Stimulated activated CD8-positive, alpha-beta memory T cell treated with anti-CD3 and anti-CD28 coated beads, Interleukin-2, amount 100 ng/mL, for 48 hours (primary cell): ENCODE measurements at places on chromosomes 2 and 18.
A peak's percentile ranks its signal among the peaks of the same experiment; 100 is the strongest.

DNA sequence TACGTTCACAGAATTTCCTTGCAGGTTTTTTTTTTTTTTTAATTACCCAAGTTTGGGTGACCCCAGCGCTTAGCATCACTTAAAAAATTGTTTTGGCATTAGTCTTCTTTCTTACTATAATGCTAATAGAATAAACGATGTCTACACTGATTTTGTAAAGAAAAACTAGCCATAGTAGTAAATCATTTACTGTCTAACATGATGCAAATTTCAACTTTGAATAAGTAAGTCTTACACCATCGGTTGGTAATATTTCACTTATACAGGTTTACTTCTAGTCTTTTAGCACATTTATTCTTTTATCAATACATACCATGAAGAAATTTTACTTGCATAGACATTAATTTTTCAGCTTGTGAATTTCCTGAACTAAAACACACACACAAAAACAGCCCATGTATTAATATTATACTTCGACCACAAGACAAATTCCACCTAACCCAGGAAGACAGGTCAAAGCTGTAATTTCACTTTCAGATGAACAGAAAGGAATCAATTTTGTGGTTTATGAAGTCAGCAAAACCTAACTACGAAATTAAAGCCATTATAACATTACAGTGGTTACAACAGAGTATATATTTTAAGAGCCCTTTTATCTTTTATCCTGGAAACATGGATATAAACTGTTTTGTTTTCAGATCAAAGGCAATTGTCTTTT is 1.9 kb downstream of the YES1 start:
- DNase-seq, result no peak

DNA sequence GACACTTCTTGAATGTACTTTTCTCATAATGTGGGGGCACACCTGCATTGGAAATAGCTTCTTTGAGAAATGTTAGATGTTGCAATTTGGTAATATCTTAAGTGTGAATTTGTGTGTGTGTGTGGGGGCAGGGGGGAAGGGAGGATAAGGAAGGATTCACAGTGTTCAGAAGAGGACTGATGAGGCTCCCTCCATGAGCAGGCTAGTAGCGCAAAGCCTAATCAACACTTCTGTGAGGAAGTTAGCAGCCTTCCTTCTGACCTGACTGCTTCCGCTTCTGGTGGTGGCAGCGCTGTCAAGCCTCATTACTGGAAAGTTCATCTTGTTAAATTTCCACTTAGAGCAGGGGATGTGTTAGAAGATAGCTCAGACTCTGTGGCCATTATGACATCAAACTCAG is 295.4 kb upstream of the SPRED2 start:
- DNase-seq, result no peak

DNA sequence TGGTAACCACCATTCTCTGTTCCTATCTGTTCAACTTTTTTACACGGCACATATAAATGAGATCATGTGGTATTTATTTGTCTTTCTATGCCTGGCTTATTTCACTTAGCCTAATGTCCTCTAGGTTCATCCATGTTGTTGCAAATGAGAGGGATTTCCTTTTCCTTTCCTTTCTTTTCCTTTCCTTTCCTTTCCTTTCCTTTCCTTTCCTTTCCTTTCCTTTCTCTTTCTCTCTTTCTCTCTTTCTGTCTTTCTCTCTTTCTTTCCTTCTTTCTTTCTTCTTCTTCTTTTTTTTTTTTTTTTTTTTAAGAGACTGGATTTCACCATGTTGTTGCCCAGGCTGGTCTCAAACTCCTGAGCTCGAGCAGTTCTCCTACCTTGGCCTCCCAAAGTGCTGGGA is 38.9 kb downstream of the DIS3L2 start:
- DNase-seq, result no peak

DNA sequence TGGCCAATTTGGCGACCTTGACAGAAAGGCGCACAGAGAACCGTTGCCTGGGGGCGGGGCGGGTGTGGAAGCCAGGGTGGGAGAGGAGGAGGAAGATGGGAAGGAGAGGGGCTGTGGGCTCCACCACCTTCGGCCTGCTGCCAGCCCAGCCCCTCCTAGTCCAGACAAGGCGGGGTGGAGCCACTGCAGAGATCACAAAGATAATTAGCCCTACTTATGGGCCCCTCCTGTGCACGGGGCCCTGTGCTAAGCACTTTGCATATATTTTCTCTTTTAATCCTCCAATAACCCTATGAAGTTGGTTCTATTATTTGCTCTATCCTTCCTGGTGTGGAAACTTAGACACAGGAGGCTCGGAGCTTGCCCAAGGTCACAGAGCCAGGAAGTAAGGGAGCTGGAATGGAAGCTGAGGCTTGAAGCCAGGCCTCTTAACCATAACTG is 13.7 kb upstream of the ECEL1 start:
- no peak for DNase-seq

GRCh38 chr2:26670171-26670570 is 22.4 kb upstream of the KCNK3 start:
- DNase-seq, result no peak

GRCh38 chr2:68936427-68936826 is 16.3 kb downstream of the GKN2 start:
- no peak for DNase-seq

DNA sequence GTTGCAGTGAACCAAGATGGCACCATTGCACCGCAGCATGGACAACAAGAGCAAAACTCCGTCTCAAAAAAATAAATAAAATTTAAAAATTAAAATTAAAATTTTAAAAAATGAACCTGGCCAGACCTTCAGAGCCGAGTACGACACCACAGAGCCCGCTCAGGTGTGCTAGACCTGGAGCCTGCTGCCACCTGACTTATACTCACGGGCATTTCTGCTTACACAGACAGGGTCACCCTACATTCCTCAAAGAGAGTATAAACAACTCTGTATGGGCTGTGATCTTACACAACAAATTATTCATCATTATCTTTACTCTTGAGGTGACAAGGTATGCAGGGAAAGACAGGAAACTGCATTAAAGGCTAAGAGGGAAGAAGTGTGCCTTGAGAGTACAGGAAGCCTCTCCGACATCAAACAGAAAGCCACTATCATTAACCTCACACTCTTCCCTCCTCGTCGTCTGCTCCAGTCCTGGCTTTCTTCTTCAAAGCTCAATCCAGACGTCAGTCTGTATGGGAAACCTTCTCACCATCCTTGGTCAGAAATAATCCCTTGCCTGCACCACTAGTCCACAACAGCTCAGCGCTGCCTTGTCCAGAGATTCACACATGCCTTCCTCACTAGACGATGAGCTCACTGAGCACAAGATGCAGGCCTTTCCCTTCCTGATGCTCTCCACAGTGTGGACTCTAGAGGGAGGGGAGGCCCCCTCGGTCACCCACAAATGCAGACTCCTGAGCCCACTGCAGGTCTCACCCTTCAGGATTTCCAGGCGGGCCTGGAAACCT is 56.2 kb downstream of the UXS1 start:
- no peak for DNase-seq

- no peak for DNase-seq
Measured at GRCh38 chr2:224869601-224870233, 153.6 kb upstream of the CCDC195 start.

GRCh38 chr2:84971510-84972206 is 697 bp downstream of the KCMF1 start:
- peak; percentile 37 for DNase-seq

DNA sequence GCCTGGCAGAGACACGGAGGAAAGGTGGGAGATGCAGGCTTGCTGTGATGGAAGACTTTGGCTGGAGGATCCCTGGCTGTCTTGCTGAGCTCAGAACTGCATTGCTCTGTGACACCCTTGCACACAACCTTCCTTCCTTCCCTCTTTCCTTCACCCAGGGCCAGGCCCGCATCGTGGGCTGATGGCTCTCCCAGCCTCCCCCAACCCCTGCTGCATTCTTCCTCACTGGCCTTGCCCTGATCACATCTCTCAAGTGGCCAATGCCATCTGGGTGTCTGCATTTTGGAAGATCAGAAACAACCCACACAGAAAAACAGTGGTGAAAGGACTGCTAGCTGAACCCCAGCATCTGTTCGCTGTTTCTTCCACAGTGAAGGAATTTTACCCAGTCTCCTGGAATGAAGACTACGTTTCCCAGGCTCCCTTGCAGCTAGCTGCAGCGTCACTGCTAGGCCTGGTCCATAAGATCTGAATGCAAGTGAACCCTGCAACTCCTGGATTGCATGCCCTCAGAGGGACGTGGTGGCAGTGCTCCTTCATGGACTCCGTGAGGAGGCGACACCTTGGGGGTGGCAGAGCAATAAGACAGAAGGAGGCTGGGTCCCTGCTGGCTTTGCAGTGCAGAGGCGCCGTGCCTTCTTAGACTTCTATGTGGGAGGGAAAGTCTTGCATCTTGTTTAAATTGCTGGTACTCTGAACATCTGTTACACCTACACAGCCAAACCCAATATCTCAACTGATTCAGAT is 78.9 kb upstream of the YWHAQ start:
- no peak for DNase-seq

- DNase-seq, result no peak
Measured at GRCh38 chr2:16584824-16585540, 80.7 kb downstream of the CYRIA start.

DNA sequence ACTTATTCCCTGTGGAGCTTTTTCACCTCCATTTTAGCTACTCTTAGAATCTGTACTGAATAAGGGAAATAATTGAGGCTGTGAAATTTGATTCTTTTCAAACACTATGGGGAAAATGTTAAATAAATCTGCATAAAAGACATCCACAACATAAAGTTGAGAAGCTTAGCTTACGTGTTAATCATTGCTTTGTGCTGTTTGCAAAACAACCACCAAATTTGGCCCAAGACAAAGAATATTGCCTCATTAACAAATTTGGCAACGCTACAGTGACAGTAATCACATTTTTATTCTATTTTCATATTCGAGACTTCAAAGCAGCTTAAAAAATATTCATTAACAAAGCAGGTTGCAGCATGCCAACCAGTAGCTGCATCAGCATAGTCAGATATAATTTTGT is 437.6 kb downstream of the DPP10 start:
- DNase-seq, result no peak

- DNase-seq, result no peak
Measured at GRCh38 chr2:62704654-62705006, 883 bp upstream of the EHBP1 start.

GRCh38 chr2:150327564-150328489 is 159.6 kb downstream of the RND3 start:
- DNase-seq, result no peak

- DNase-seq, result no peak
Measured at GRCh38 chr18:35227254-35227653, 13.6 kb upstream of the ZNF397 start.

DNA sequence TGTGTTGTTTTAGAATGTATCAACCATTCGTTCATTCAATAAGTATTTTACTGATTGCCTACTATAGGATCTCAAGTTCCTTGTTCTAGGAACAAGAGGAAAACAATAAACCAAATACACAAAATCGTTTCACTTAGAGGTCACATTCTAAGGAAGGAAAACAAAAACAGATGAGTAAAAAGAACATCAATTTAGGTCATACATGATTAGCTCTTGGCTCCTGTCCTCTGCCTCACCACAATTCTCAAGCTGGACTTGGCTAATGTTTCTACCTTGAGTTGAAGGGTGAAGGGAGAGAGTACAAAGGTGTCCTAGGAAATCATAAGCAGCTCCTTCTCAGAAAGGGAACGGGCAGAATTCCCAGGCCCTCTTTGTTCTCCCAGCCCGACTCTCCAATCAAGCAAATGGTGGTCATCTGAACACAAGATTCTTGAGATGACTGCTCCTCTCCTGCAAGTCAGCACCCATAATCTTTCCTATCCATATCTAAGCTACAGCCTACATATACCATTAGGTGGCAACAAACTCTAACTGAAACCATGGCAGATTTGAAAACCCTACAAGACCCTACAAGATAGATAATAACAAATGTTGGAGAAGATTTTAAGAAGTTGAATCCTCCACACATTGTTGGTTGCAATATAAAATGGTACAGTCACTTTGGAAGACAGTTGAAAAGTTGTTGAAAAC is 76.0 kb downstream of the CBLN2 start:
- DNase-seq, result no peak

DNA sequence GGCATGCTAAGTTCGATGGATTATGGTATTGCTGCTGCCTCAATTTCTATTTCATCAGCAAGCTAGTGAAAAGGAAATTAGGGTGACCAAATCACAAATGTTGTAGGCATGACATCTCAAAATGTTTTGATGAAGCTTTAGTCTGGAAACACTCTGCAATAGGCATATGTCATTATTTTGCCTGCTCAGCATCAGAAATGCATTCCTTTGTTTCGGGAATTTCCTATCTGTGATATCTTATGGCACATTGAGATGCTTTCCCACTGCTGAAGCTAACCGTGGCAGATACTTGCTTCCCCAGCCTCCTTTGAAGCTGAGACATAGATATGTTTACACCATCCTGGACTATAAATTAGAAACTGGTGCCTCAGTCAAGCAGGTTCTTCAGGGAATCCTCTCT is 119.7 kb downstream of the CDC42EP3 start:
- no peak for DNase-seq

- DNase-seq, result no peak
Measured at GRCh38 chr2:167318581-167318980, 430.3 kb downstream of the XIRP2 start.

DNA sequence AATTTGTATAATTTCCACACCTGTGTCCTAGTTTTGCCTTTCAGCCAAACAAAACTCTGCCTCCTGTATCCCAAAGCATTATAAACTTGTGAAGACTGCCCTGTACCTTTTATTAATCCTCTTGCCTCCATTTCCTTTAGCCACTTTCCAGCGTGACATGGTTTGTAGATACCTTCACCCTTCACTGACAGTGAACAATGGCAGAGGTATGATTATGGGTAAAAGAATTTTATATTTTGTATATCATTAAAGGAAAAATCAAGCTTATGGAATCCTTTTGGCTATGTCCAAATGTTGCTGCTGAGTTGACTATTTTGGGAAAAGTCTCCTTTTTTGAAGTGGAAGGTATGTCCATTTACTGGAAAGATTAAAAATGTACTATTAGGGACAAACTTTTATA is 251.7 kb downstream of the HNMT start:
- DNase-seq, result no peak

- no peak for DNase-seq
Measured at GRCh38 chr18:50232419-50232818, 33.9 kb downstream of the CFAP53 start.

- no peak for DNase-seq
Measured at GRCh38 chr2:223860809-223861738, 23.7 kb upstream of the AP1S3 start.

DNA sequence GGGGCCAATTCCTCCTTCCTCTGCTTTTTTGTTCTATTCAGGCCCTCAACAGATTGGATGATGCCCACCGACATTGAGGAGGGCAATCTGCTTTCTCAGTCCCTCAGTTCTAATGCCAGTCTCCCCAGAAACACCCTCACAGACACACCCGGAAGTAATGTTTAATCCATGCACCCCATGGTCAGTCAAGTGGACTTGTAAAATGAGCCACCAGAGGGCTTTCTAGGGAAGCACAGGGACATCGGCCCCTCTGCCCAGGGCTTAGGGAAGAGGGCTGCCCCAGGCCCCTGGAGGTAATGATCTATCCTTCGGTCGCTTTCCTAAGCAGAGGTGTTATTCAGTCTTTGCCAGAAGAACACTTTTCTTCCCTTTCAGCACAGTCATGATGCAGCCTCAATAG is 107.4 kb downstream of the PDCL3 start:
- DNase-seq, result no peak
